ENCODE measurements at places on chromosomes 7 and 10.

DNA sequence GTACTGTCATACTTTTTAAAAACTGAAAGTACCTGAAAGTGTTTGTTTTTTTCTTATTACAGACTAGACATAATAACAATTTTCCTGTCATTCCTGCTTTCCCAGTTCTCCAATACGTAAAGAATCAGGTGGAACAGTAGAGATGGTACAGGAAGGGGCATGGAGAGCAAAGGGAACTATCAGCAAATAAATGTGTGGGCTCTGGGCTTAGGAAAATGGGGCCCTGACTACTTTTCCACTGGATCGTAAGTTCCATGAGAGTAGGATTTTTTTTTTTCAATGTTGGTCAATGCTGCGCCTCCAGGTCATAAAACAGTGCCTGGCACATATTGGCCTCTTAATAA lies 15.2 kb upstream of the FAS start:
- no peak for DNase-seq

DNA sequence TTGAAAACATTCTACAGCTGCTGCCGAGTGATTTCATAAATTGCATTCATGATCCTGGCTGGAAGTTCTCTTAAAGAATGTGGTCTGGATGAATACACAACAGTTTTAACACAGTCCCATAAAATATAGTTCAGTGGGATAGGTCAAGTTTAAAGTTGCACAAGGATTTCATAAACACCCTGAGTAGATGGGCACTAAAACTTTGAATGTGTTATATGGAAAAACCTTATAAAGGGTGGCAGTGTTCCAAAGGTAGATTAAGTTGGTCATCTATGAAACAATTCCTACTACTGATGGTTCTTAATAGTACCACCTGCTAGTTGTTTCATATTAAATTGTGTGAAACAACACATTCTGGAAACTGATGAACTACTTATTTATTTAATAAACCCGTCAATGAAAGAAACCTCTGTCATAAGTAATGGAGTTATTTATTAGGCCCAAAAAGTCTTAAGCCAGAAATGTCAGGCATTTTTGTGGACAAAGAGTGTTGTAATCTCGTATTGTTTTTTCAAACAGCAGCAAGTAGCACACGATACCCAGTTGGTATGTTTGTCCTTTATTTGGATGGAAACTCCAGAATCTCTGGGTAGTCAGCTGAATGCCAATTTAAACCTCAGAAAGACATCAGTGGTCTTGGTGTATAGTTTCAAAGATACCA lies 14.3 kb upstream of the RPA3 start:
- no peak for DNase-seq

- no peak for DNase-seq
These were observed 12.3 kb downstream of the OGDH start for GRCh38 chr7:44618753-44619152.

DNA sequence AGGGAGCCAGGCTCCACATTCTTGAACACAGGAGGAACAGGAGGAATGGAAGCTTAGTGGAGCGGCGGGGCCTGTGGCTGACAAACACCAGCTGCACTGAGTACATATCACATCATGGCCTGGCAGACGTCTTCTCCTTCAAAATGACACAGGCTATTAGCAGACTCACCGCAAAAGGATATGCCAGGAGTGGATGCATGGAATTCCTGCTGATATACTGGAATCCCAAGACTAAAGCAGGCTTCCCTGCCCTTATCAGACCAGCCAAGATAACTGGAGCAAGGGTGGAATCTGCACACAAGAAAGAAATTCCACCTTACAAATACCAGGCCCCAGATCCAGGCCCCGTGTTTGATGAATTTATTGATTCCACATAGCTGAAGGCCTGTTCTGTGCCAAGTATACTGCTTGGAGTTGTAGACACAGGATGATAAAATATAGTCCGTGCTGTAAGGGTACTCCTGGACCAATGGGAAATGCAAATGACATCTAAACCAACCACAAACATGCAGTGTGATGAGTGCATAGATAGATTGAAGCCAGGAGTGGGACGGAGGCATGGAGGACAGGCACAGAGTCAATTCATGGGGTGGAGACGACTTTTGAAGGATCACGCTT lies 480.5 kb upstream of the ZMIZ1 start:
- no peak for DNase-seq

- DNase-seq = no peak
These were observed 1.4 kb downstream of the HECW1 start for GRCh38 chr7:43113622-43114457.

GRCh38 chr7:108211382-108212201 lies 81.4 kb upstream of the LAMB4 start:
- no peak for DNase-seq

GRCh38 chr7:47587351-47587750 lies 5.4 kb upstream of the TNS3 start:
- no peak for DNase-seq

GRCh38 chr10:133453516-133454203 lies at the start of gene SCART1:
TSS of gene SCART1 (plus strand) at chr10:133453945. CDS start at chr10:133453998, 53 bp downstream.
- no peak for DNase-seq

- DNase-seq = no peak
These were observed 83.7 kb upstream of the BET1 start for GRCh38 chr7:94087664-94088352.

- DNase-seq = no peak
These were observed 15.1 kb upstream of the LMOD2 start for GRCh38 chr7:123640583-123640982.

Measured in psoas muscle (tissue), 8 donors.